Stimulated activated CD8-positive, alpha-beta memory T cell treated with anti-CD3 and anti-CD28 coated beads, Interleukin-2, amount 100 ng/mL, for 1 hour (primary cell): ENCODE measurements at places on chromosomes 7 and 10.

DNA sequence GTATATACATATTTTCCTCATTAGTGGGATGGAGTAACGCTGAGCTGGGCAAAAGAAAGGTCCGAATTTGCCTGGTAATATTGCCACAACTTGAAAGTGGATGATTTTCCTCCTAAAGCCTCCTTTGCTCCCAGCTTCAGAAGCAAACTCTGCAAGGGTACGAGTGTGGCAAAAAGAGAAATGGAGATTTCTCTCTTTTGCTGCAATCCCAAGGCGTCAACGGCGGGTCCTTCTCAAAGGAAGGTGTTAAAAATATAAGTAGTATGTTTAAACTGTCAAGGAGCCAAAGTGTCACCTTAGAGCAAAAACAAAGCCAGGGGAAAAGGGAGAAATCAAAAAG, 12.4 kb upstream of the HOXA2 start:
- no peak for DNase-seq

DNA sequence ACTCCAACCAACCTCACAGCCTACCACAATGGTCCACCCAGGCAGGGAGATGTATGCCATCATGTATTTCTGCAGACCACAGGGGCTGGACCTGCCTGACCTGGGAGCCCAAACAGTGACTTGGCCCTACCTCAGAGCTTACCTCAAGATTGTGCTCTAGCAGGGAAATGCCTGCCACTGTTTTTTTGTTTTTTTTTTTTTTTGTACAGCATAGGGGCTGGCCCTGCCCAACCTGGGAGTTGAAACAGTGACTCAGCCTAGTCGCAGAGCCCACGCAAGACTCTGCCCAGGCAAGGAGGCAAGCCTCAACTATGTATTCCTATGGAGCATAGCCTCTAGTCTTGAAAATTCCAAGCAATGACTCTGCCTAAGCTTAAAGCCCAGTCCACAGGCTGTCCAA, 39.3 kb upstream of the CDK6 start:
- no peak for DNase-seq

GRCh38 chr10:97889461-97890265, 40.0 kb downstream of the GOLGA7B start:
- no peak for DNase-seq

DNA sequence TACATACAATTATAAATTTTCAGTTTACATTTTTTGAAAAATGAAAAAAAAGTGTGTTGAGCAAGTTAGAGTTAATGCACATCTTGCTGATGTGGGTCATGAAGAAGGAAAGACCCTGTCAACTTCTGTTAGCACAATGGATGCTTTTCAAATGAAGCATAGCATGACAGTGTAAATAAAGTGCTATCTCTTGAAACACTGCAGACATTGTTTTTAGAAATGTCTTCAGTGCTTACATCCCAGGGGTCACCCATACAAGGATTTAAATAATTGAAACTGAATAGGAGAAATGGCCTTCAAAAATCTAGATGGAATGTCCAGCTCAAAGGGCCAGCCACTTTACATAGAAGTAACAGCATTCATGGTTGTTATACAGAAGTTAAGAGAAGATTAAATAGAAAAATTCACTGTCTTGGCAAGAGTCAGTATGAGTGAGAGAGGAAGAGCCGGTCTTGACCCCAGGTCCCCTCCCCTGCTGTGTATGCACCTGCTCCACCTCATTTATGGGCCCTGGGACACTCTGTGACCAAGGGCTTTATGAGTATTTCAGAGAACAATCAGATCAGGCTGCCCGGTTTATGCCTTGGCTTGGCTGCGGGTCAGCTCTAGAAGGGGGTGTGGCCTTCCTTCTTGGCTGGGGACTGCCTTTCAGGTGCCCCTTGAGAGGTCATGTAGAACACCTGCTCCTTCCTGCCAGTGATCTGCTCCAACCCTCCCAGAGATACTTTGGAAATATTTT, 237.7 kb upstream of the TMEM72 start:
- DNase-seq: no peak

GRCh38 chr10:11019724-11020547, 2.3 kb downstream of the CELF2 start:
- no peak for DNase-seq

- no peak for DNase-seq
Observed at GRCh38 chr10:100811261-100811660, 65.9 kb downstream of the PAX2 start.

GRCh38 chr7:97015756-97016380, 8.8 kb downstream of the DLX5 start:
- no peak for DNase-seq

DNA sequence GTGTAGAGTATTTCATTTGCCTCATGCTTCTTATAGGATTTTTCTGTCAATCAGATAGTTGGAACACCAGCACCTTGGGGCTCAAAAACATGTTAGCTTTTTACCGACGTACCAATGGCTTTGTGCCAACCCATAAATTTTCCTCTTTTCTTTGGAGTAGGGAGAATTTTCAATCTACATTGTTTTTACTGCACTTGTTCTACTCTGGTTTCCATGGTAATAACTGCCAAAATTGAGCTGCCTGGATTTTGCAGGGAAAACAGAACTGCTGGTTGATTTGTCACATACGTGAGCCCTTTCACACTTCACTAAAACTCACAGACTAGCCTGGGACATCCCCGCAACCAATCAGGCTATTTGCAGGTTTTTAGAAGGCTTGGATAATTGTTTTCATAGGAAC, 189.7 kb downstream of the ARHGAP21 start:
- DNase-seq: no peak

DNA sequence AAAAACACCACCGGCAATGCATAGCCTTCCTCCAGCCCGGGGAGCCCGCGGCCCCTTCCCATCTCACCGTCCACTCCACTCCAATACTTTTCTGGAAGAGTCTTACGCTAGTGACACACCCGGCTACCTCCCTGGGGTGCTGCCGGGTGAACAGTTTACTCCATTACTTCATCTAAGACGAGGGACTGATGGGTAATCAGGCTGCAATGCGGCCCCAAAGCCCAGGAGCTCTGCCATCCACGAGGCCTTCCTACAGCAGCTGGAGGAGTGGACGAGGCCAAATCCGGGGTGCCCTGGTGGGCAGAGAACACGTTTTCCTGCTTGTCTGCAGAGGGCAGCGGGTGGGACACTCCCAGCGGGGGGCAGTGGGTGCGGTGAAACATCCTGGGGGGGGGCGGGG, 356.2 kb upstream of the SHH start:
- no peak for DNase-seq

DNA sequence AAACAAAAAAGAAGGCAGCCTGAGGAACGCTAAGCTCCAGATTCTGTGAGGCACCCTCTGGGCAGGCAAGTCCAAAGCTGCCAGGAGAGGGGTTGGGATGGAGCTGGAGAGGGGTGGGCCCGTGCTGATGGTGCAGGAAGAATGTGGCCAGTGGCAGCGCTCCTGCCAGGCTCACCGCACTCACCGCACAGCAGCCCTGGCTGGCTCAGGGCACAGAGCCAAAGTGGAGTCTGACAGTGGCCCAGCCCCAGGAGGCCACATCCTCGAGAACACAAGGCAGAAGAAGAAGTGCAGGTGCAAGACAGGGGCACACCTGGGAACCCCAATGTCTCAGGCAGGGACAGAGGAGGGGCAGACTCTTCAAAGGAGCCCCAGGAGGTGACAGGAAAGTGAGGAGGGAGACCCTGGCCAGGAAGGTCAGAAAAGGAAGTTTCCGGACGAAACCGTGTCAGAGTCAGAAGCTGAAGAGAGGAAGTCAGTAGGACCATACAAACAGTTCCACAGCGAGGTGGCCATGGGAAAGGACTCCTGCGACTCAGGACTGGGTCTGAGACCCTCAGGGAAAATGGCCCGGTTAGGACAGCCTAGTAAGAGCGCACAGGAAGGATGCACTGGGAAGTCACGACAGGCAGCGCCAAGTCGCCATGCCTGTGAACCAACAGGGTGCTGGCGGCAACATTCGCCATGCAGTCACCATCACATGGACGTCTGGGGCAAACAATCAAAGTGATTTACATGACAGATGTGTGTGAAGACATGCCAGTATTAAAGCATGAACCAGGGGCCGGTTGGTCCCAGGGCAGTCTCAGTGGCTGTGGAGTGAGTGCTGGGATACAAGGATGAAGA, 54.4 kb downstream of the COBL start:
- DNase-seq: no peak
